ENCODE measurements at places on chromosomes 12 and 14.

DNA sequence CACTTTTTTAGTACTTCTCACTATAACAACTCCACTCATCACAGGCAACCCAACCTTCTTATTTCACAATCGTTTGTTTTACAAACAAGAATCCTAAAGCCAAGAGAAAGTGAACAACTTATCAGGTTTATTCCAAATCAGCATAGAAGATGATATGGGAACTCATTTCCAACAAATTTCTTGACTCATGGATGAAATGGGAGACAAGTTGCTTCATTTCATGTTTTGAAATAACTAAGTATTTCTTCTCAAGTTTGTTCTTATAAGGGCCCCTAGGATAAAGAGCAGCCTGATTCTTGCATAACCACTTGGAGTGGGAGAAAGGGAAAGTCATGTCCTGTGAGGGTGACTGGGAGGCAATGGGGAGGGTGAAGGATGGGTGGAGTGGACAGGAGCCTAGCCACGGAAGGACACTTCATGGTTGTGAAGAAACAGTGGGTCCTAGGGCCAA lies 168.3 kb downstream of the DUSP6 start:
- DNase-seq: no peak

GRCh38 chr12:69024413-69024812 lies 91.4 kb upstream of the CPM start:
- no peak for DNase-seq

DNA sequence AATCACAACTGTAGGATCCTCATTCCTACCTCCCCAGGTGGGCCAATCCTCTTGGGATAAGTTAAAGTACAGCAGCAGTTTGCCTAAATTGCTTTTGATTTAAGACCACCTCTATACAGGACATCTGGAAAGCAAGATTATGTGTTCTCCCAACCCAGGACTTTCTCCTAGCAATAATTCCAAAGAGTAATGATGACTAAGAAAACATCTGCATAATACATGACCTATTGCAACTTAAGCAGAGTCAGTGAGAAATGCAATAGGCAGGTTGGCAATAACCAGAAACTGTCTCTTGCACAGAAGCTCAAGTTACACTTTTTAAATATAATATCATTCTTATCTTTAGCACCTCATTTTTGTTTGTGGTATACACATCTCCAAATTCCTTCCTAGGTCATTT lies 275.4 kb downstream of the TRHDE start:
- DNase-seq: no peak

GRCh38 chr14:55336162-55336561 lies 64.9 kb downstream of the FBXO34 start:
- DNase-seq: no peak

GRCh38 chr12:107127482-107128430 lies 34.4 kb upstream of the CRY1 start:
- DNase-seq: no peak

DNA sequence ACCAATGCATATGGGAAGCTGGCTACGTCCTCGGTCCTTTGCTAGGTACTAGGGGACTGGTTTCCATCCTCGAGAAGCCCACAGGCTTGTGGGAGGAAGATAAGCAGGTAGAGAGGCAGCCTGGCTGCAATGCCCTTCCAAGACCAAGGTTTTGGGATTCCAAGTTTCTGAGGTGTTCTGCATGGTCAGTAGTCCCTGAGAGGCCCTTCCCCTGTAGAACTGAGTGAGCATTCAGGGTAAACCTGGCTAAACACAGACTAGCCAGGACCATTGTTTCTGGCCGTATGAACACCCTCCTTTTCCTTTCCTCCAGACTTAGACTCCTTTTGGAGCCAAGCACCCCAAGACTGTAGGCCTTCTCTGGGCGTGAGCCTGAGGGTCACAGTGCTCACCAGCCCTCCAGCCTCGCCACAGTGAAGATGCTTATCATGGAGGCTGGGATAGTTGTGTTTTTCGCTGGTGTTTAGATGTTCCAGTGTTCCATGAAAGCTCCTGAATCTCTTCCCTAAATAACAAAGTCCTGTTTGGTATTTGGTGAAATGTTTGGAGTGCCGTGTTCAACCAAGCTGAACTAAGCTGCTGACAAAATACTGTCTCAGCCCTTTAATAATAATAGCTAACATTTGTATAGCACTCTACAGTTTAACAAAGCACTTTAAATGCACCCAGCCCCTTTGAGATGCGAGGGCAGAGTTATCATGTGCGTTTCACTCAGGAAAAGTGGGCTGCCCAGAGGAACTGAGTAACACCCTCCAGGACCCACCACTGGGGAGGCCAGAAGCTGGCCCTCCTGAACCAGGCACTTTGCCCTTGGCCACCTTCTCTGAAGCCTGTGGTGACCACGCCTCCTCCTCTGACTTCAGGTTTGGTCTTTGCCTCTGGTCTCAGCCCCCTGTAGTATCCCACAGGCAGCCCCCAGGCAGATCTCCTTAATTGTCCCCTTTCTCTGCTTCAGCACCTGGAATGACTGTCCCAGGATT lies 284.5 kb downstream of the CACNA1C start:
- DNase-seq: no peak

DNA sequence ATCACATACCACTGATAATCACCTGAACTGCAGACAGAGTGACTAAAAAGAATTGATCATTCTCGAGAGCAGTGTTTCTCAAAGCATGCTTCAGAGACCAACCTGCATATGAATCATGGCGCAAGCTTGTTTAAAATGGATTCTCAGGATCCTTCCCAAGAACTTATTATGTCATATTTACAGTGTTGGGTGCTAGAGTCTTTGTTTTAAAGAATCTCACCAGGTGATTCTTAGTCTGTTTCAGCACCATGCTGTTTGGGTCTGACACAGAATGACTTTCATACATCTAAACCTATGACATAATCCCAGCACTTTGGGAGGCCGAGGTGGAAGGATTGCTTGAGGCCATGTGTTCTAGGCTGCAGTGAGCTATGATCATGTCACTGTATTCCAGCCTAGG lies 31.3 kb upstream of the SSPN start:
- DNase-seq: no peak

DNA sequence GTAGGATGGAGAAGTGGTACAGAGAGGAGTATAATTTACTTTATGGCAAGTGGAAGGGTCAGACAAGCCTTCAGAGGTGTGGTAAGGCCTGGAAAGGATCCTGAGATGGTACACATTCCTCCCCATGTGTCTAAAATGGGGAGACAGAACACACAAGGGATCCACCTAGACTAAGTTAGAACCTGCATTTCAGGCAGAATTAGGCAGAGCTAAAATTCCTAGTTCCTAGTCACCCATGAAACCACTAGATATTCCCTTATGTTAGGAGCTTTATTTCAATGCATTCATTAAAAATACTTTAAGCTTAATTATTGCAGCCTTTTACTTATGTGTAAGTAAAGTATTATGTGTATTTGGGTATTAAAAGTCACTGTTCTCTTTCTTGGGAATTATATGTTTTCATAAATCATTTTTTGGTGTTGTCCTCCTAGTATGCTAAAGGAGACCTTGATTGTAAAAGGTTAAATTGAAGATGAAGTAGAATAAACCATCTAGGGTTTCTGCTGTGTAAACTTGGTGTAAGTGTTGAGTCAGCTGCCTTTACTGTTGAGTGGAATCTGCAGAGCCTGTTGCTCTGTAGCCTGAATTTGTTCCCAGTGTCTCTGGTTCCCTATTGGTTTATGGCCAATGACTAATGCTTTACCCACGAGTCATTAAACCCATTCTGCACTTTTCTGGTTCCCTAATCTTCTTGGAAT lies 423.2 kb downstream of the ATP23 start:
- no peak for DNase-seq

DNA sequence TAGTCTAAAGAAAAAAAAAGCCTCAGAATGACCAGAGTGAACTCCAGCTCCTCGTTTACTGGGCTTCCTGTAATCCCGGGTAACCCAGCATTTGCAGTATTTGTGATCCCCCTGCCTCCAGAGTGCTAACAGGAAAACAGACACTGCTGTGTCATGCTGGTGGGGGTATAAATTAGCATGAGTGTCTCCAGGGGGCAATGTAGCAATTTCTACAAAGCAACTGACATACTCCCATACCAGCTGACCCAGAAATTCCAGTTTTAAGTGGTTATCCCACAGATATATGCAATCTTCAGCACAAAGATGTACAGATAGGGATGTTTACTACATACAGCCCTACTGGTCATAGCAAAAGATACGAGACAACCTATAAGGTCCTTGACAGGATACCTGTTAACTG lies 18.8 kb downstream of the TTC7B start:
- no peak for DNase-seq

DNA sequence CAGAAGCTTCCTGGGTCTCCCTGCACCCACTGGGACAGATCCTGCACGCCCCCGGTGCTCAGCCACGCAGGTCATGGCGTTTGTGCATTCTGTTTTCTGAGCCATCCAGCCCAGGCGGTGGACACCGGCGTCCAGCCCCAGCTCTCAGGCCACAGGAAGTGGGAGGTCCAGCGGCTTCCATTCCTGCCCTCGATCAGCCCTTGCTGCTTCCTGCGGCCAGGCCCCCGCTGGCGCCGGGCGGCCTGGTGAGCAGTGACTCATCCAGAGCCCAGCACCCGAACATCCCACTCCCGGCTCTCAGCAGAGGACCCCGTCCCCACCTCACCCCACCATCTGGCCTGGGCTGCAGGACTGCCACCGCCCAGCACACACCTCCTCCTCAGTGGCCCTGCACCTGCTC lies 18.0 kb upstream of the NUDT14 start:
- DNase-seq: no peak

DNA sequence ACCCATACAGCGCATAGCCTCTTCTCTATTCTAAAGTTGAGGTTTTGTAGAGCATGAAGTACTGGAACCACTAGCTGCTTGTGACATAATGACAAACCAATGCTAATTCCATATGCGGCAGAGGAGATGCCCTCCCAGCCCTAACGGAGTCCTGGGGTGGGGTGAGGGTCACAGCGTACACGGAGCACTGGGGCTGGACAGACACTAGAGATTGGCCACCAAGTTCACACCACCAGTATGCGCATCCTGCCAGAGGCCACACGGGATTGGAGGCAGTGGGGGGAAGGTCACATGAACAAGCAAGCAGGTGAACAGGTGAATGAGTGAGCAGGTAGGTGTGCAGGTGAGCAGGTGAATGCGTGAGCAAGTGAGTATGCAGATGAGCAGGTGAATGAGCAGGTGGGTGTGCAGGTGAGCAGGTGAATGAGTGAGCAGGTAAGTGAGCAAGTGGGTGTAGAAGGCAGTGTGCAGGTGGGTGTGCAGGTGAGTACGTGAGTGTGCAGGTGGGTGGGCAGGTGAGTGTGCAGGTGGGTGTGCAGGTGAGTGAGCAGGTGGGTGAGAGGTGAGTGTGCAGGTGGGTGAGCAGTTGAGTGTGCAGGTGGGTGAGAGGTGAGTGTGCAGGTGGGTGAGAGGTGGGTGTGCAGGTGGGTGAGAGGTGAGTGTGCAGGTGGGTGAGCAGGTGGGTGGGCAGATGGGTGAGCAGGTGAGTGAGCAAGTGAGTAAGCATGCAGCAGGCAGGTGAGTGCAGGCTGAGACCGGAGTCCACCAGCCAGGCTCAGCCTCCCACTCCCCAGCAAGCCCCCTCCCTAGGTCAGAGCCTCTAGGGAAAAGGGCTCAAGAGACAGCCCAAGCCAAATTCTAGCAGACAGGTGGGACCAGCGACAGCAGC lies 52.7 kb downstream of the CCDC85C start:
- DNase-seq: no peak

DNA sequence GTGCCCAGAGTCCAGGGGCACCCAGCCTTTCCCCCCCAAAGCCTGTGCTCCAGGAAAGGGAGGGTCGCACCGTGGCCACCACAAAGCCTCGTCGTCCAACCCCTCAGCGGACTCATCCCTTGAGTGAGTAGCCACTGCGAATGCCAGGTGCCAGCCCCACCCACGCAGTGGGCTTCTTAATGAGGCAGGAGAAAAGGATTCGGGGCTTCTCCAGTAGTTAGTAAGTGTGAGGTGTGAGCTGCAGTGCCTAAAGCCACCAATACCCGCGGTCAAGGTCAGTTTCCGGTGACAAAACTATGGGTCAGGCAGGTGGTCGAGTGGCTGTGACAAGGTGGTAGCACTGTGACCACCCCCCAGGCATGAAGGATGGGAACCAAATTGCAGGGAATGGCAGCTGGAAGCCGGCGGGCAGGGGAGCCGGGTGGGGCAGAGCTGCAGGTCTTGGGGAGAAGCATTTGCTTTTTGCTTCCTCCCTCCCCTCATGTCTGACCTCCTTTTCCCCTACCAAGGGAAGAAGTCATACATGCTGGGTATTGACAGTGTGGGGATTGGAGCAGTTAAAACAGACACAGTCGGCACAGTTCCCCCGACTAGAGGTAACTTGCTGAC lies 8.0 kb downstream of the RAN start:
- DNase-seq: no peak

GRCh38 chr12:92509156-92509738 lies 193.5 kb upstream of the PLEKHG7 start:
- DNase-seq: no peak

- DNase-seq: no peak
These were observed 44.4 kb downstream of the PRMT8 start for GRCh38 chr12:3535431-3535841.

GRCh38 chr12:29552994-29553748 lies 55.7 kb upstream of the OVCH1 start:
- DNase-seq: no peak

GRCh38 chr12:102483466-102483865 lies 3.1 kb upstream of the IGF1 start:
- DNase-seq: no peak

DNA sequence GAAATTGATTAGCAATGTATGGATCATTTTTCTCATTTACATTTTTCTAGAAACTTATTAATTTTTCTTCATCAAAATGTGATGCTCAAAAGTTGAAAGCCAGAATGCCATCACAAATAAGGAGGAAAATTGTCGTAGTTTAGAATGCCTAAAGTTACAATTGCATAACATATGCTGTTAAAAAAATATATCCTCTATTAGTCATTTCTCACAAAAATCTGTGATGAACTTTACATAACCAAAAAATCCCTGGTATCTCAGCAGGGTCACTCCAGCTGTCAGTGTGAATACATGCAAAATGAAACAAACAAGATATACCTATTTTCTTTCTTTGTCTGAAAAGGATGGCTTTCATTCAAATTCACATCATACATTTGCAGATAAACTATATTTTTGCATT lies 358.9 kb downstream of the PAWR start:
- no peak for DNase-seq

- no peak for DNase-seq
These were observed 35.5 kb downstream of the HECTD1 start for GRCh38 chr14:31172084-31172483.

GRCh38 chr14:72902801-72903530 lies 9.1 kb upstream of the DPF3 start:
- no peak for DNase-seq

- DNase-seq: no peak
These were observed 203.5 kb upstream of the GZMB start for GRCh38 chr14:24837280-24838046.

DNA sequence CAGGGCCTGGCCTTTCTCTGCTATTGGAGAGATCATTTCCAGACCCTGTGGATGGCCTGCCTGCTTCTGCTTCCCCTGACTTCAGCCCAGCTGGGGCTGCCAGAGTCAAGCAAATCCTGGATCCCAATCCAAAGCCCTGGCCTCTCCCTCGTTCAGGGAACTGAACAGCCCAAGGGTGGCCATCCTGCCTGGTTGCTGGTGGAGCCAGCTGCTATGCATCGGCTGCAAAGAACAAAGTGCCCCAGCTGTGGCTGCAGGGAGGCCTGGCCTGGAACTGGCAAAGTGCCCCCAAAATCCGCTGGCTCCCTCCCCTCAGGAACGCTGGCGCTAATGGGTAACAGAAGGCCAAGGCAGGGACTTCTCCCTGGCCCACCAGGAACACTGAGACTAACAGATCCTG lies 56.4 kb downstream of the LRRC74A start:
- no peak for DNase-seq

- DNase-seq: no peak
These were observed 606.5 kb downstream of the GALC start for GRCh38 chr14:87386524-87386923.

- no peak for DNase-seq
These were observed 94.9 kb downstream of the PPM1H start for GRCh38 chr12:62839869-62840660.
